Spinal cord (tissue), 10 donors: ENCODE measurements at places on chromosomes 5 and 9. TPM values are rescaled to one million over a fixed set of nuclear protein-coding genes. Genes with fewer than 3 reads are reported as not detected.

ADAMTS16 gene
- 12.3 TPM for total RNA-seq

RALGDS gene
- total RNA-seq: 78.6 TPM

SYK gene
- 10.4 TPM for total RNA-seq

BICD2 gene
- total RNA-seq: 32.3 TPM

CDX1 gene
- total RNA-seq: 0.28 TPM

DNAH5 gene
- total RNA-seq: 1.9 TPM

TMOD1 gene
- 34.0 TPM for total RNA-seq

ABLIM3 gene
- 32.6 TPM for total RNA-seq

IL9 gene
- not detected for total RNA-seq

CTXN3 gene
- total RNA-seq: 19.9 TPM

RNF208 gene
- 2.0 TPM for total RNA-seq

PCDHGA3 gene
- total RNA-seq: 9.2 TPM

NTRK2 gene
- total RNA-seq: 126 TPM

TBC1D9B gene
- total RNA-seq: 46.0 TPM

SLC9A3 gene
- total RNA-seq: 2.3 TPM

RASGRF2 gene
- total RNA-seq: 17.1 TPM

IFNA13 gene
- not detected for total RNA-seq

GRXCR2 gene
- total RNA-seq: not detected

WDR41 gene
- total RNA-seq: 167 TPM
